ENCODE measurements at places on chromosomes 12 and 14.
A peak's percentile ranks its signal among the peaks of the same experiment; 100 is the strongest.

DNA sequence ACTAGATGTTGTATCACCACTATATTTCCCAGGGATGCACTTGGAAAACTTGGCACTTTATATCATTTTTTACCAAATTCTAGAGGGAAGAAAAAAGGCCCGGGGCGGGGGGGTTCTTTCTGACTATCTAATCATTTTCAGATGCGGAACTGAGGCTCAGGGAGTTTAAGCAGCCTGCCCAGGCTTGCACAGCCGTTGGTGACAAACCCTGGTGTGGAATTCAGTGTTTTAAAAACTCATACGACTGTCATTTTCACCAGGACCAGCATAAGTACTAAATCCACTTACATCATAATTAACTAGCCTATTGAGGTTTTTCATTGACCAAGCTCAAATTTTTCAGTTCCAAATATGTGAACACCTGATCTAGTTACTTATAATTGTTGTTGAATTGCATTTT is 181.0 kb downstream of the IPO8 start:
- DNase-seq = no peak

DNA sequence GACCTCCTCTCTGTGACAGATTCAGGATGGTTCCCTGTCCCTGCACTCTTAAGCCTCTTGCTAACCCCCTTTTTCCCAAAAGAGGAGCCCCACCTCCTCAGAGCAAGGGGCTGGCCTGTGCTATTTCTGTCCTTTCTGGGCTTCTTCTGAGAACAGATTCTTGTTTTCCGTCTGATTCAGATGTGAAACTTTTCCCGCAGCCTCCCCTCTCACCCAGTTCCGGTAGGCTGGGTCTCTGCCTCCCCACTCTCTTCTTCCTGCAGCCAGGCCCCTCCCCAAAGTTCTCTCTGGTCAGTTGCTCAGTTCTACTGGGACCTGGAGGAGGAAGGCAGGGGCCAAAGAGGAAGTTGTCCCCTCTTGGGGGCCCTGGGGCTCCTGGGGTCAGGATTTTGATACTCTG is 11.8 kb downstream of the PDE1B start:
- DNase-seq = no peak

- DNase-seq = no peak
Measured at GRCh38 chr14:63862163-63862562, 9.4 kb downstream of the SYNE2 start.

DNA sequence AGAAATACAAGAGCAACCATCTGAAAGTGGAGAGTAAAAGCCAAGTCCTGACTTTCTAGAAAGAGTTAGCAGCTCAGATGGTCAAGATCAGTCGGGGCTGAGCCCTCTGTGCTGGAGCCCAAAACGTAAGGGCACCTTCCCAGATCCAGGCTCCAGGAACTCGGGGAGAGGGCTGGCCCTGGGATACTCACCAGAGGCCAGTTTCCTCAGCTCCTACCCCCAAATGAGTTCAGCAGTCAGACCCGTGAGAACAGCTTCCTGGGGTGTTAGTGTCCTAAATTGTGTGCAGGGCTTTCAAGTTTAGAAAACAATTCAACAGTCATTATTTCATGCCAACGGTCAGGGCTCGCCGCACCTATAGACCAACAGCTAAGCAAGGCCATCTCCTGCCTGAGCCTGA is 147.6 kb upstream of the FKBP4 start:
- DNase-seq = no peak

DNA sequence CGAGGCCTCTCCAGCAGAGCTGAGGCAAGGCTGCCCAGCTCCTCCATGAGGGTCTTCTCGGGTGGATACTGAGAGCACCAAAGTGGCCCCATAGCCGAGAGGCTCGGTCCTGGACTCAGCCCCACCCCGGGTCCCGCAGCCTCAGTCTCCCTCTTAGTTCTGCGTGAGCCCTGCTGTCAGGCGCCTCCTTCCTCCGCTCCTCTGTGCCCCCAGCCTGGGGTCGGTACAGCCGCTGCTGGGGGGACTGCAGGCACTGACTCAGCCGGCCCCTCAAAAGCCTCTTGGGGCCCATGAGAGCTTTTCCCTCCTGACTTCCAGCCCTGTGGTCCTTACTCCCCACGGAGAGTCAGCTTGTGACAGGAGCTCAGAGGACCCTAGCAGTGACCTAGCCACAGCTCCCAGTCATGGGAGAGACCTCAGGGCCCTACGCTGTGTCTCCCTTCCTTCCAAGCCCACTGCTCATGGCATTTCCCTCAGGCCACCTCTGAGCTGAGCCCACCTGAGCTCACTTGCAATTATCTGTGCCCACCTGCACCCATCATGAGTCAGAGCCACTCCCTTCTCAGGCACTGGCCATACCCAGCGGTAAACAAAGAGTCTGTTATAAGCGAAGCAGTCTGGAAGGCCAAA is 295.0 kb upstream of the RTL1 start:
- no peak for DNase-seq

DNA sequence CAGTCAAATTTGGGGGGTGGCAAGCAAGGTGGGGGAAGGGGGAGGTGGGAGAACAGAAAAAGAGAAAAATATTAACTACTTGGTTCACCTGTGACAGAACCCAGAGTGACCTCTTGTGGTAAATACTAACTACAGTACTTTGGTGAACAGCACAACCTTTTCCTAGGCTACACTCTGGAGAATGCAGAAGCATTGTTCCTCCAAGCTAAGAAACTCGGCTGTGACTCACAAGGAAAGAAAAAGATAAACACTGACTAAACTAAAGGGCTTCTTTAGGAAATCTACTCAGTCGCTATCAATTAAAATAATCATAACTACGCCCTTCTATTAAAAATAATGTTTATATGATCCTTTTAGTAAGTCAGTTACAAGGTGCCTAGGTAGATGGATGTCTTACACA is 5.4 kb downstream of the KCNH5 start:
- no peak for DNase-seq

GRCh38 chr12:50174971-50175715 is 8.0 kb upstream of the CERS5 start:
- DNase-seq = no peak

DNA sequence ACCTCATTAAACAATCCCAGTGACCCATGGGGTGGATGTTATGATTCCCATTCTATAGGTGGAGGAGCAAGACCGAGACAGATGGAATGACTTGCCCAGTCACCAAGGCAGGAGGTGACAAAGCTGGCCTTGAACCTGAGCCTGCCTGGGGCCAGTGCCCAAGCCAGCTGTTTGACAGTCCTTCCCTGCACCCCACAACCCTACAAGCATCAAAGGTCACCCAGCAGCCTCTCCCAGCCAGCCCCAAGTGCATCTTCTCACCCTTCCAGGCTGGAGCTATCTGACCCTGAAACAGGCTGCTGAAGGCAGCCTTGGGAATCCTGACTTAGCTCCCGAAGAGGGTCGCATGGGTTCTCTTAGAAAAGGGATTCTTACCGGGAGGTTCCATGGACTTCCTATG is 20.3 kb downstream of the MMAB start:
- no peak for DNase-seq

GRCh38 chr14:88359500-88359899 is 26.0 kb upstream of the SPATA7 start:
- DNase-seq = no peak

GRCh38 chr12:76942267-76942666 is 63.4 kb upstream of the CSRP2 start:
- no peak for DNase-seq

DNA sequence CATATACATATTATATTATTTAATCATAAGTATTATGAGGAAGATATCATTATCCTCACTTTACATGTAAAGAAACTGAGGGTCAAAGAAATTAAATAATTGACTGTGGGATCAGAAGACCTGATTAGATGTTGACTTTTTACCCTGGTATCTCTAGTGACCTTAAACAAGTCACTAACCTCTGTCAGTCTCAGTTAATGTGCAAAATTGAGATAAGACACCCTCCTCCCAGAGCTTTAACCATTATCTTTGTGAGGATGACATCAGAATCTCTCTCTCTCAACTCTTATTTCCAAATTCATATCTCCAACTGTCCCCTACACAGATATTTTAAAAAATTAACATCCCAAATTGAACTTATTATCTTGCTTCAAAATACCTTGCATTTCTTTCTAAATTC is 177.8 kb downstream of the KLHL28 start:
- no peak for DNase-seq

GRCh38 chr12:7068994-7069346 is 8.5 kb downstream of the C1S start:
- DNase-seq = no peak

- DNase-seq = peak; percentile 15
Measured at GRCh38 chr14:91116913-91117588, 3.2 kb downstream of the DGLUCY start.

DNA sequence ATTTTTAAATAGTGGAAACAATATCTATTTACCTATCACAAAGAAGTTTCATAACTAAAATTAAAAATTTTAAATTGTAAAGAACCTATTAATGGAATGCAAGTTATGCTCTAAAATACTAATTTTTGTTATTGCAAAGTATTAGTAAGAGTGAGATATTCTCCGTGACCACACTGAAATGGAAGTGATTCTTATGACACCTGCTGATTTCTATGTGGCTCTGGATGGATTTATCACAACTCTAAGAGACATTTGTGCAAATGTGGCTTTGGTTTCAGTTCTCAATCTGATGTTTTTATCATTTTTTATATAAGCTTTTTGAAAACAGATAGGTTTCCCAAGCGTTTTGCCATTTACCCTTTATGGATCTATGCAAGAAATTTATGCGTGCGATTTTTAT is 497.8 kb downstream of the NAV3 start:
- no peak for DNase-seq

DNA sequence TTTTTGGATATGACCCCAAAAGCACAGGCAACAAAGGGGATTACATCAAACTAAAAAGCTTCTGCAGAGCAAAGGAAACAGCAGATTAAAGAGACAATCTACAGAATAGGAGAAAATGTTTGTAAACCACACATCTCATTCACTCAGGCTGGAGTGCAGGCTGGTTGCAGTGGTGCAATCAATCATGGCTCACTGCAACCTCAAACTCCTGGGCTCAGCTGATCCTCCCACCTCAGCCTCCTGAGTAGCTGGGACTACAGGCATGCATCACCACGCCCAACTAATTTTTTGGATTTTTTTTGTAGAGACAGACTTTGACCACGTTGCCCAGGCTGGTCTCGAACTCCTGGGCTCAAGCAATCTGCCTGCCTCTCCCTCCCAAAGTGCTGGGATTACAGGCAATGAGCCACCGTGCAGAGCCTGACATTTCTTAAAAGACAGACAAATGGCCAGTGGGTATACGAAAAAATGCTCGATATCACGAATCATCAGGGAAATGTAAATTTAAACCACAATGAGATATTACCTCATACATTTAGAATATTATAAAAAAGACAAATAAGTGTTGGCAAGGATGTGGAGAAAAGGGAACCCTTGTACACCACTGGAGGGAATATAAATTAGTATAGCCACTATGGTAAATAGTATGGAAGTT is 9.8 kb downstream of the NCKAP5L start:
- no peak for DNase-seq

DNA sequence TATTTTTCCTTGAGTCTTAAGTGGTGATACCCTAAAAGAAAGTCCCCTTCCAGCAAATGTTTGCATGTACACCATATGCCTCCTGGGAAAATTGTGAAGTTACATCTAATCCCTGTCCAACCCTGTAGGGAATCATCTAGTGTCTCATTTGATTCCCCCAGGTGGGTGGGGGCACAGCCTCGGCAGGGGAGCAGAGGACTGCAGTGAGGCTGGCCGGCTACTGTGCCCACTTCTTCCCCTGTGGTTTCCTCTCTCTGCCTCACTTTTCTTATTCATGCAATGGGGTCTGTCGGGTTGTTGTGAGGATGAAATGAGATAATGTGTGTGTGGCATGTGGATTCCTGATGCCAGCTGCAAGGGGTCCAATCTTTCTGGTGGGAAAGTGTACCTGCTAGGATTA is 6.0 kb downstream of the PAPLN start:
- DNase-seq = no peak

- DNase-seq = no peak
Measured at GRCh38 chr14:50533241-50533705, 904 bp upstream of the MAP4K5 start.

DNA sequence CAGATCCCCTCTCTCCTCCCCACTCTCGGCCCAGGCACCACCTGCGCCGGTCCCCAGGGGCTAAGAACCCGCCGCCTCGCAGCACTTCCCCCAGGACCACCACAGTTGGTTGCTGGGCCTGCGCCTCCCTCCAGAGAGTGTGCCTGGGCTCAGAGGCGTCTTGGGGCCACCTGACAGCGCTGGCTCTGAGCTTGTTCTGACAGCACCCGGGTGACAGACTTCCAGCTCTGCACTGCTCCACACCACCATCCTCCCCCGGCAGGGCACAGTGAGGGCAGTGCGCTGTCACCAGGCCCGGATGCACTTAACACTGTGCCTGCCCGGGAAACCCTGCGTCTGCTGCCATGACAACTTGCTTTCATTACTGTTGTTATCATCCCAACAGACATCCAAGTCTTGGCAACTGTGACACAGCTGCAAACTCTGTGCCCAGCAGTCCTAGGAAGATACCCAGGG is 6.6 kb downstream of the BRF1 start:
- no peak for DNase-seq

DNA sequence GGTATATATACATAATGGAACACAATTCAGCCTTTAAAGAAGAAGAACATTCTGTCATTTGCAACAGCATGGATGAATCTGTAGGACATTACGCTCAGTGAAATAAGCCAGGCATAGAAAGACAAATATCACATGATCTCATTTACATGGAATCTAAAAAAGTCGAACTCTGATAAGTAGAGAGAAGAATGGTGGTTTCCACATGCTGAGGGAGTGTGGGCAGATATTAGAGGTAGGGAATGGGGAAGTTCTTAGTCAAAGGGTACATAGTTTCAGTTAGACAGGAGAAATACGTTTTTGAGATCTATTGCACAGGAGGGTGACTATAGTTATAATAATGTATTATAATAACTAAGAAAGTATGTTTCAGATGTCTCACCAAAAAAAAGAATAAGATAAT is 71.4 kb downstream of the ADAMTS20 start:
- no peak for DNase-seq

GRCh38 chr12:121649819-121650353 is 19.6 kb downstream of the MORN3 start:
- DNase-seq = no peak
